ENCODE measurements at places on chromosomes 1 and 21.

DNA sequence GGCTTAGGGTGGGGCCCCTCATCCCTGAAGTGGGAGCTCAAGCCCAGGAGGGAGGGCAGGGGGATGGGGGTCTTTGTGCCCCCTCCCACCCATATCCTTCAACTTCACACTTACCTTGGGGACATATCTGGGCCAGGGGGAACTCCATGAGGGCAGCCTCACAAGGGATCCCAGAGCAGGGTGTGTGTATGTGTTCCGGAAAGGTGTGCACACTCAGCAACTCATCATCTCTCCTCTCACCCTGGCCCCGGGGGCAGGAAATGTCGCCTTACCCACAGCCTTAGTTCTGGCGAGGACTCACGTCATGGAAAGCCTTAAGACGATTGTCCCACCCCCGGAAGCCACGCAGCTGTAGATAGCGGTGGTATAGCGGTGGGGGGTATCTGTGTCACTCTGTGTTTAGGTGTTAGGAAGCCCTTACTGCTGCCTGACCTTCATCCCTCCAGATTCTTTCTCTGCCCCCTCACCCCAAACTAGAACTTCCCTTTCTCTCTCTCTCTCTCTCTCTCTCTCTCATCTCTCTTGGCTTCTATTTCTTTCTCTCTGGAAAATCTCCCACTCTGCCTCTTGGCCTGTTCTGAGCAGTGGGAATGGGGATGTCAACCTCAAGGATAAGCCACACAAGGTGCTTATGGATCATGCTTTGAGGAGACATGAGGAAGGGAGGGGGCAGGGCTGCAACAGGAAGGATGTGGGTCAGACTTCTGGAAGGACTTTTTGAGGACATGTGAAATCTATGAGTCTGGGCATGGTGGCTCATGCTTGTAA is at the start of gene SH2D2A:
Gene SH2D2A, minus strand, starts transcription at position 288 of the 768 bp plus-strand sequence. Its CDS starts 140 bp downstream, at position 148.
- peak; percentile 90 for DNase-seq

DNA sequence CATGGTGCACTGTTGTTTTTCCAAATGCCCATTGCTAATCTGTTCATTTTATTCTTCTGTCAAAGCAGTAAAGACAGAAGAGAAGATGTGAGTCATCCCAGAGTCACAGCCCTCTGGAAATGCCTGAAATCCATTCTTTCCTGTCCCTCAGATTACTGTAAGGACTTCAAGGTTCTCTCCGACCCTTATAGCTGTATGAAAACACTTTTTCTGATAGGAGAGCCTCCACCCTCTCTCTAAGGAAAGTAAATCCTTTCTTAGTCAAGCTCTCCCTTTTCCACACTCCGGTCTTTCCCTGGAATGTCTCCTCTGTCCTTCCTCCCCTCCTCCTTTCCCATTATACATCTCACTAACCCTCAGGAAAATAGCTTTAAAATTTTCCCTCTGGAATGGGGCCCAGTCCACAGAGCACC is 3.5 kb upstream of the PRDX6 start:
- DNase-seq = no peak

DNA sequence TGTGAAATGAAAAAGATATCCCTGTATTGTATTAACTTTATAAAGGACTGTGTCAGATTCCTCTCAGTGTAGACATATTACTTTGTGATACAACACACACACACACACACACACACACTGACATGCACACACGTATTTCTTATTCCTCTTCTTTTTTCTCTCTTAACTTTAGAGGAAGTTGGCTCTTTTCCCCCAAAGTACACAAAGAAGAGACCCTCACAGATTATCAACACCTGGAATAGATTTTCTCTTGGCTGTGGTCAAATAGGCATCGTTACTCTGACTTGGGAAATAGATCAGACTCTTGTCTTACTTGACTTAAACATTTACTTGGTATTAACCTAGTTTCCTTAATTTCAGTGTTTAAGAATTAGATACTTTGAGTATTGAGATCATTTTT is 792.8 kb downstream of the ADGRL2 start:
- no peak for DNase-seq

GRCh38 chr1:206768472-206769303 is 1.9 kb upstream of the IL19 start:
- DNase-seq = no peak

DNA sequence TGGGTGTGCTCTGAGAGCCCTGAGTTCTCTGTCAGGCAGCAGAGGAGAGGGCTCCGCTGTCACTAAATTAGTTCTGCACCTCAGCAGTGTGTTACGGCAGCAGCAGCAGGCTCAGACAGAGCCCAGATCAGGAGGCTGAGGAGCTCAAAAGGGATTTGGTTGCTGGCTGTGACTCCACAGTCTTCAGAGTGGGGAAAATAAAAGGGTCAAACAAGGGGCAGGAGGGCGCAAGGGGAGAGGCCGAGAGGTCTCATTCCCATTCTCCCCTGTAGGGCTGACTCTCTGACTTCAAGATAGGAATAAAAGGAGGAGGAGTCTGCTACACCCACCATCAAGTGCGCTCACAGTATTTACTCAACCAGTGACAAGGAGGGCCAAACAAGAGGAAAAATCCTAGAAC is 9.2 kb upstream of the SLC45A3 start:
- no peak for DNase-seq
